K562 (cell line): ENCODE measurements at places on chromosomes 13 and 19.
A peak's percentile ranks its signal among the peaks of the same experiment; 100 is the strongest.

DNA sequence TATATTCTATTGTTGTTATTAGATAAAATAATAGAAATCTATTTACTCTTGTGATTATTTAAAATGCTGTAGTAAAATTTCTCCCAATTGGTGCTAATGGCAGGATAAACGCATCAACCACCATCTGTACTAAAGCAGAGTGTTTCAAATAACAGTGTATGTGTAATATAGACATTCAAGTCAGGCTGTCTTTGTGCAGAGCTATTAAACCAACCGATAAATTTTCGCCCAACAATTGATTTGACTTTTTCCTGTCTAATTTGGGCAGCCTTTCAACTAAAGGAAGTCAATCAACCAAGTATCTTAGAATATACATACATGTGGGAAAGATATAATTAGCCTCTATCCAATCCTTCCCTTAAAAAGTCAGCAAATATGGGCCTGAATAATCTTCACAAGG is 5.8 kb downstream of the AMER2 start:
- DNase-seq, result no peak

- no peak for DNase-seq
Observed at GRCh38 chr13:50809133-50810090, 34.1 kb downstream of the DLEU7 start.

- no peak for DNase-seq
Observed at GRCh38 chr19:10551698-10552301, 8.1 kb downstream of the ATG4D start.

DNA sequence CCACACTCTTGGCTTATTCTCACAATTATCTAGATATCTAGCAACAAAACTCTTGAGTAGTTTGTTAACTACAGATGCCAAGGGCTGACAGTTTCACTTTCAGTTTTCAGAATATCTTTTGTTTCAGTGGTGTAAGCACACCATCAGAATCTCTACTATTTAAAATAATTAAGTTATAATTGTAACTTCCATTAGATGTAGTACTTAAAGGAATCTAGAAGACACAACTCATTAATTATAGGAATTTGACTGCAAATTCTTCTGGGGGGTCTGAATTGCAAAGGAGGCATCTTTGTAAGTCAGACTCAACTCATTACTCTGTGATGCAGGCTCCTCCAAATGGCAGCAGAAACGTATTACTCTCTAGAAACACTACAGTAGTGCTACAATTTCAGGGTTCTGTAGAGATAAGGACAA is 44.9 kb upstream of the USPL1 start:
- no peak for DNase-seq

- DNase-seq, result peak; percentile 58
Observed at GRCh38 chr19:53868091-53868891, 608 bp downstream of the MYADM start.

GRCh38 chr19:49151267-49152118 is 3.7 kb downstream of the HRC start:
- DNase-seq, result peak; percentile 97

DNA sequence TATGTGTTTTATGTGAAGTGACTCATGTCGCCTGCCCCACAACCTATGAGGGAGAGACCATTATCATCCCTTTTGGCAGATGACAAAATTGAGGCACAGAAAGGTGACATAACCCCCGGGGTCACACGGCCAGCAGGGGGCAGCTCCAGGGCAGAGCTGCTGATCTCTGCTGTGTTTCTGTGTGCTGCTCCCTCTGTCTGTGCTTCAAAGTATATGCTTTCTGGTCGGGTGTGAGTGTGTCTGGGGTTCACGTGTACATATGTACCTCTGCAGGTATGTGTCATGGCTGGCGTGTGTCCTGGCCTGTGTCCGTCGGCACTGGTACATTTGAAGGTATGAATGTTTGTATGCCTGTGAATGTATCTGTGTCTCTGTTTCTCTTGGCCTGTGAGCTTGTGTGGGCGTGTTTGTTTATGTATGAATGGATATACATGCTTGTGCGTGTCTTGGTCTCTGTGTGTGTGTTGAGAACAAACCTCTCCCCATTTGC is 7.1 kb downstream of the LIPE start:
- peak; percentile 89 for DNase-seq

GRCh38 chr19:29809795-29810503 is 1.8 kb upstream of the CCNE1 start:
- DNase-seq, result no peak

DNA sequence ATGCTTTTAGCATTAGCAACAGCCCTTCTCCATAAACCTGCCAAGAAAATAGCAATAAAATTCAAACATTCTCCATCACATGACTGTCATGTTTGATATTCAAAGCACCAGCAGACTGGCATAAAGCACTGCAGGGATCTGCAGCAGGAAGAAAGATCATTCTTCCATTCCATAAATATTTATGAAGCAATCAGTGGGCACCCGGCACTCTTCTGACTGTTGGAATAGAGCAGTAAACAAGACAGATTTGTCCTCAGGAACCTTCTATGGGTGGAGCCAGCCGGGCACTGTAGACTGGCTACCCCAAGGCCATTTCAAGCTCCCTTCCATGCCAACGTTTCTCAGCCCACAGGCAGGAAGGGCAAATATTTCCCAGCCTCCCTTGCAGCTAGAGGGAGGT is 25.5 kb downstream of the PLA2G4C start:
- no peak for DNase-seq

DNA sequence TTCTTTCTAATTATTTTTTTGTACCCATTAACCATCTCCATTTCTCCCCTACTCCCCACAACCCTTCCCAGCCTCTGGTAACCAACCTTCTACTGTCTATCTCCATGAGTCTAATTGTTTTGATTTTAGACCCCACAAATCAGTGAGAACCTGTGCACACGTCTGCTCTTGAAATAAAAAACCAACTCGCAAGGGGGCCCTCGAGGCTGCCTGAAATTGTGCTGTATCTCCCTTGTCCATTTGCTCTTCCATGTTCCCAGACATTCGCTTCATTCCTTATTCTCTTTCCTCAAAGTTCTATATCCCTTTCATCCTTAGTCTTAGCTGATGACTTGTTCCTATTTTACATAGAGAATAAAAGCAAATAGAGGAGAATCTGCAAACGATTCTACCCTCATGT is 95.0 kb downstream of the GPC5 start:
- DNase-seq, result no peak

- DNase-seq, result no peak
Observed at GRCh38 chr19:6047256-6047655, 63.0 kb downstream of the RFX2 start.

GRCh38 chr19:9865732-9866501 is 30.8 kb downstream of the PIN1 start:
- no peak for DNase-seq

GRCh38 chr13:51912091-51912490 is 50.3 kb downstream of the CCDC70 start:
- DNase-seq, result no peak

- DNase-seq, result no peak
Observed at GRCh38 chr13:31747966-31748365, 8.6 kb downstream of the RXFP2 start.

GRCh38 chr13:84491952-84492351 is 609.7 kb upstream of the SLITRK1 start:
- DNase-seq, result no peak

- DNase-seq, result no peak
Observed at GRCh38 chr19:14405380-14405757, 13.8 kb downstream of the DDX39A start.

GRCh38 chr13:103730407-103730806 is 664.2 kb upstream of the SLC10A2 start:
- no peak for DNase-seq
